Activated CD4-positive, alpha-beta T cell treated with anti-CD3 and anti-CD28 coated beads for 1 hour (primary cell): ENCODE measurements at places on chromosomes 16 and 17.

- DNase-seq: no peak
These were observed 134.4 kb downstream of the ZFHX3 start for GRCh38 chr16:72913551-72913950.

- DNase-seq: no peak
These were observed 57.0 kb downstream of the BAIAP2 start for GRCh38 chr17:81091774-81092517.

- DNase-seq: no peak
These were observed 48.5 kb downstream of the TIMM22 start for GRCh38 chr17:1045456-1045855.

DNA sequence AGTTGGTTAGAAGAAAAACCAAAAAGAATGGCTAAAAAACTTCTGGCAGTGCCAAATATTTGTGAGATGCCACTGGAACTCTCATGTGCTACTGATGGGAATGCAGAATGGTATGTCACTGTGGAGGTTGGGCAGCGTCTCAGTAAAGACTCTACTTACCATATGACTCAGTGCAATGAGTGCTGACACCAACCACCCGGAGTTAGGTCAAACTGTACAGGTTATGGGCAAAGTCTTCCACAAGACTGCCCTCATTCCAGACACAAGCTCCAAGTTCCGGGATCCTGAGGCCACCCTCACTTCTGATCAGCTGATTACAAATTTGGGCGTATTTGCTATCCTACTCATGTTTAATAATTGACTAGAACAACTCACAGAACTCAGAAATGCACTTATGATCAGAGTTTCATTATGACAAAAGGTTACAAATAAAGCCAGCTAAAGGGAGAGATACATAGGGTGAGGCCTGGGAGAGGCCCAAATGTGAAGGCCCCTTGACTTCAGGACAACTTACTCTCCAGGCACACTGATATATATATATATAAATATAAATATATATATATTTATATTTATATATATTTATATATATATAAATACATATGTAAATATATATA is 114.9 kb downstream of the TRIM37 start:
- DNase-seq: no peak

DNA sequence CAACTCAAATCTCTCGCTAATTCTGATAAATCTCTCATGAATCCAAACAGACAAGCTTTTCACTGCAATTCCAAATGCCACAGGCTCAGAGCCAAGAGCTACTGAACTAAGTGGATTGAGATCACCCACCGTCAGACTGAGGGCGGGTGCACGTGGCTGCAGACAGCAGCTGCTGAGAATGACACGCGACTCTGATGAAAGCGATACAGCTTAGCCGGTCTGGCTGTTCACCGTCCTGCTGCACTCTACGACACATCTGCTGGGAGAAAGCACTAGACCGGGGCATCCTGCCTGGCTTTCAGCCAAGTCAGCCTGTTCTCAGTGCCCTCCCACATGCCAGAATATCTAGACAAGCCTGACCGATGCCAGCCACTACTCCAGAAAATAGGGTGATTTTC is 42.6 kb downstream of the KLHDC4 start:
- no peak for DNase-seq
